Left lung (tissue), 14 donors: ENCODE measurements at places on chromosomes 16 and 17.

DNA sequence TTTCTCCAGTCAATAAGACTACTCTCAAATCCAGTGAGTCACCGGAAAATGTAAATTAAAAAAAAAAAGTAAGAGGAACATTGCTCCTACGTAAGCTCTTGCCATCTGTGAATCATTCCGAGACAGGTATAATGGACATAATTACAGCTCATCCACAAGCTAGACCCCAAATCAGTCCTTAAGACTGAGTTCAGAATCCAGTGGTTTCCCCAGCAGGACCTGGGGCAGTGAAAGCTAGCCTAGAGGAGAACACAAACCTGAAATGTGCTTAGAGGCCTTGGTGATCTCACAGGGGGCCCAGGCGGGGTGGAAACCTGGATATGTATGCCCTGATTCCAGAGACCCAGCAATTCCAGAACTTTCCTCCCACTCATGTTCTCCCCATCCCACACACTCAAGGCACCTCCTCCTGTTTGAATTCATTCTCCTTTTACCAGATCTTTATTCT, 132.0 kb downstream of the COPRS start:
- DNase-seq: no peak

DNA sequence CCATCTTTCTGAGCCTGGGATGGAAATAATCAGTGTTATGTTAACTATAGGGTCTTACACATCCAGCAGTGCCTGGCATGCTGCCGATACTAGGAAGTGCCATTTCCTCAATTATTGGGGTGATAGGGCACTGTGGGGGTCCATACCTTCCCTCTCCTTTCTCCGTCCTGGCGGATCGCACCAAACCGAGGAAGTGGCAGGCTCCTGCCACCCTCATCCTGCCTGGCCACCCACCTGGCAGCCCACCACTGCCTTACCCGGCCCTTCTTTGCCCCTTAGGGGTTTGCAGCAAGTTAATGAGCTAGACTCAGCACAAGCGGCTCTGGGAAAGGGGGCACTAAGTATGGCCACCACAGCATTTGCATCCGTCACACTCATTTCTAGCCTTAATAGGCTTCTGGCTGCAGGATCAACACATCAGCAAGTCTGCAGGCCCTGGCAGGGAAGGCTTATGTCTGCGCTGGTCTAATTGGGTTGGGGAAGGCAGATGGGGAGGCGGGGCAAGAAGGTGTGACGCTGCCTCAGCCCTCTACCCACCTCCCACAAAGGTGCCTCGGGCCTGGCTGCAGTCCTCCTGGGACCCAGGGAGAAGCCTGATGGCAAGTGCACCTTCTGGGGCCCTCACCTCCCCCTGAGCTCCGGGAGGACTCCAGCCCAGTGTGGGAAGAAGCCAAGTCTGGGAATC, 28.6 kb downstream of the DCAKD start:
- no peak for DNase-seq

GRCh38 chr16:67071476-67072048, 38.2 kb upstream of the PHAF1 start:
- DNase-seq: no peak

DNA sequence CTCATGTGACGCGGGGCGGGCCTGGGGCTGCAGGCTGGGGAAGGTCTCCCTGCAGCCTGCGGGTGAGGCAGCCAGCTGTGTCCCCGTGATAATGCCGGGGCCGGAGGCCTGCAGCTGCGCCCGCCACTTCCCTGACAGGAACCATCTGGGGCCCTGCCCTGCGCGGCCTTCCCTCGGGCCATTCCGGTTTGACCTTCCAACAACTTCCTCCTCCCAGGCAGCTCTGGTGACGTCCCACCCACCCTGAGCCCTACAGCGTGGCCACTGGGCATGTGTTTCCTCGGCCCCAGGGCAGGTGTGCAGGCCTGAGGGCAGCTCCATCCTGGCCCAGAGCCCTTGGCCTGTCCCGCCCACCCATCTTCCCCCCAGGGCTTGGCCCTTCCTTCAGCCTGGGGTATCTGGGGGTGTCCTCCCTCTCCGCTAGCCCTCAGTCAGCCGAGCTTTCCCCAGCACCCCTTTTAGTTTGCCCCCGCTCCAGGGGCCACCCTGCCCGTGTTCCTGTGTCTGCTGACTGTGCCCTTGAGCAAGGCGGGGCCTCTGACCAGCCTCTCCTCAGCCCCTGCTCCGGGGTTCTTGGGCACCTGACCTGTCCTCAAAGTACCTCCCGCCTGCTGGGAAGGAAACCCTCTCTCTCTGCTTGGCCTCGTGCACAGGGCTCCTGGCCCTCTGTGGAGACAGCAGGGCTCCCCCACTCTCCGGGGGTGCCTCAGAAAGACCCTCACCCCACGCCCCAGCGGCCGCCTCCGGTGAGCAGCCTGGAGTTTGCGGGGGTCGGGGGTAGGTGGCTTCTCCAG, at the start of gene CBFA2T3:
CBFA2T3 (minus strand) TSS at position 190 of the 794 bp plus-strand sequence. CDS start 400 bp downstream, outside the sequence.
- DNase-seq: peak; percentile 89

GRCh38 chr17:81222906-81223761, at the start of gene CEP131:
TSS of gene CEP131 (minus strand) at chr17:81222965. CDS start at chr17:81220056, 2,909 bp downstream.
- DNase-seq: peak; percentile 100

DNA sequence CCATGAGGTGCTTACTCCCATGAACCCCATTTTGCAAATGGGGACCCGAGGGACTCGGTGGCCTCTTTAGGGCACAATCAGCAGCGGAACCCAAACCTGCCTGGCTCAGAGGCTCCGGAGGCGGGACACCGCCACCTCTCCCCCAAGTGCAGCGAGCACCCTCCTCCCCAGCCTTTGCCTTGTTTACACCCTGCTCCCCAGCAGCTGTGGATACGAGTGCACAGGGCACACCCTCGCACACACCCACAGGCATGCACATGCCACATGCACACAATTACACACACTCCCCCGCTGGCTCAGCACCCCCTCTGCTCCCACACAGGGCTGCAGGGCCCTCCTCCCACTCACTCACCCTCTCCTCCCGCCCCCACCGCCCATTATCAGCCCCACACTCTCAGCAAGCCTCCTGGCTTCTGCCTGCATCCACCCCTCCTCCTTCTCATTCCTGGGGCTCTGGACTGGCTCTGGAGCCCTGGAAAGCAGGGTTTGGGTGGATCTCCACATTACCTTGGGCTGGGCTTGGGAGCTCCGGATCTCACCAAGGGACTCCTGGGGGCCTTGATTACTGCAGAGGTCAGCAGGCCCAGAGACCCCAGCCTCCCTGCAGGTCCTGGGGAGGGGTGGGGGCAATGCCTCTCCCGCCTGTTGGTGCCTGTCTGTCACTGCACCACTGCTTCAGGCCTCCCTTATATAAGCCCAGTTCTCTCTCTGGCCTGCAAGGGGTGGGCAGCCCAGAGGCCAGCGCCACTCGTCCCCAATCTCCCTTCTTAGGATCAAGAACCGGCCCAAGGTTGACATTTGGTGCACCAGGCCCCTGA, 6.4 kb downstream of the PDK2 start:
- no peak for DNase-seq
